ENCODE measurements at places on chromosomes 1 and 21.

DNA sequence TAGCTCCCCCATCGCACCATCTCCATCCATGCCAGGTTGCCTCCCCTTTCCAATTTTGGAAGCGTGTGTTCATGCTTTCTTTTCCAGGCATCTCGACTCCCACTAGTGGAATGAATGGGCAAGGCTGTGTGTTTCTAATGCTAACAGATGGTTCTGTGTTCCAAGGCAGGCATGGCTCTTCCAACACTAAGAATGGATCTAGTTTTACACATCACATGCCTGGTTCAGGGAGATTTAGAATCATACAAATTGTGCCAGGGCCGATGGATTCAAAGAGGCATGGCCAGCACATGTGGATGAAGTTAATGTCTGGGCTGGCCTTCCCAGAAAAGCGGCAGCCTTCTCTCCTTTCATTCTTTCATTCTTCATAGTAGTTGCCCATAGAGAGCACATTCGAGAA lies 438.7 kb downstream of the PRDM2 start:
- DNase-seq: no peak

- no peak for DNase-seq
Measured at GRCh38 chr1:245549996-245550719, 395.4 kb downstream of the KIF26B start.

GRCh38 chr1:194215448-194215847 lies 1029.0 kb upstream of the B3GALT2 start:
- no peak for DNase-seq

- peak; percentile 10 for DNase-seq
Measured at GRCh38 chr1:219573960-219574359, 38.9 kb downstream of the ZC3H11B start.

GRCh38 chr1:22920734-22921451 lies 51.8 kb downstream of the LACTBL1 start:
- DNase-seq: no peak

DNA sequence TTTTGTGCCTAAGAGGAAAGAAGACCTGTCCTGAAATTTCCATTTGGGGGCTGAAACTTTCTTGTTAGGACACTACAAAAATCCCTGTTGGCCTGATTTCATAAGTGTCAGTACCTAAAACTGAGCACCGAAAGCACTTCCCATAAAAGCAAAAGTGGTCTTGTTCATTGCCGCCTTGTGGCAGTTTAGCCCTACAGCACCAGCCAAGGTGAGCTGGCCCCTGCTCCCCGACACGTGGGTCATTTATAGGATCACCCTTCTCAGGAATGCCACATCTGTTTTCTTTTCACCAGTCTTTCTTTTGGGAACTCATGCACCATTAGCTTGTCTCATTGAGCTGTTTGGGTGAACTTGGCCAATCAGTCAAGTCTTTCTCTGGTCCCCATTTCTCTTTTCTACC lies 155.8 kb upstream of the KAZN start:
- no peak for DNase-seq

DNA sequence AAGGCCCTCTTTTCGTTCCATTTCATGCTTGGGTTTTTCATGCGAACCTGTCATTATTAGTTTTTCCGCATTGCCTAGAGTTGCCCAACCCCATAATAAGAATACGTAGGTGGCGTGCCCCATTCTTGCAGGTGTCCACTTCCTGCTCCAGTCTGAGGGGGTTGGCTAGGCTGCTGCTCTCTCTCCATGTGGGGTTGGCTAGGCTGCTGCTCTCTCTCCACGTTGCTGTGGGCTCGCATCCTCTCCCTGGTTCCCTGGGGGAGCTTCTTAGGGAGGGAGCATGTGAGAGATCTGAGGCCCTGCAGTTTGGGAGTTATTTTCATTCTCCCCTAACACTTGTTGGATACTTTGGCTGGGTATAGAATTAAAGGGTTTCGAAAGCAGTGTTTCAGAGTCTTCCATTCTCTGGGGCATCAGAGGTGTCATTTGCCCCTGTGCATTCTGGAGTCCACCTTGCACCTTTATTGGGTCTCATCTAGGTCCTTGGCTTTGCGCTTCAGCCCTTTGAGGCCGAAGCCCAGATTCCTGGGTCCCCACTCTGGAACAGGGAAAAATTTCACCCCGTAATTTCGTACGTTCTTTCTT lies 8.6 kb downstream of the C1orf35 start:
- DNase-seq: no peak

DNA sequence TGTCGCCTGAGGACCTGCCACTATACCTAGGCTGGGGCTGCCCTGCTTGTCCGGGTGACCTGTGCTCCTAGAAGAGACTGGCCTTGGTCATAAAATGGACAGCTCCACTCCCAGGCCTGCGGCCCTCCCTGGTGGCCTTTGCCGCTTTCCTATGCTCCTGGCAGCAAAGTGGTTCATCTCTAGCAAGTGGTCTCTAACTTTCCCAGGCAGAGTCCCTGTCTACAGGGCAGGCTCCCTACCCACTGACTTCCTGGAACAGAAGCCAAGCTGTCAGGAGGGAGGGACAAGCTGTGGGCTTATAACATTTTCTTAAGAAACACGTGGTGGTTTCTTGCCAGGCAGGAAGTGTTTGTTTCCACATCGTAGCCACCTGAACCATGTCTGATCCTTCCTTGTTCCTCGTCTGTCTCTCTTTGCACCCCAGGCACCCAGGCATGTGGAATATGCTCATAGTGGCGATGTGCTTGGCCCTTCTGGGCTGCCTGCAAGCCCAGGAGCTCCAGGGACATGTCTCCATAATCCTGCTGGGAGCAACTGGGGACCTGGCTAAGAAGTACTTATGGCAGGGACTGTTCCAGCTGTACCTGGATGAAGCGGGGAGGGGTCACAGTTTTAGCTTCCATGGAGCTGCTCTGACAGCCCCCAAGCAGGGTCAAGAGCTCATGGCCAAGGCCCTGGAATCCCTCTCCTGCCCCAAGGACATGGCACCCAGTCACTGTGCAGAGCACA lies 10.1 kb downstream of the H6PD start:
- DNase-seq: no peak

DNA sequence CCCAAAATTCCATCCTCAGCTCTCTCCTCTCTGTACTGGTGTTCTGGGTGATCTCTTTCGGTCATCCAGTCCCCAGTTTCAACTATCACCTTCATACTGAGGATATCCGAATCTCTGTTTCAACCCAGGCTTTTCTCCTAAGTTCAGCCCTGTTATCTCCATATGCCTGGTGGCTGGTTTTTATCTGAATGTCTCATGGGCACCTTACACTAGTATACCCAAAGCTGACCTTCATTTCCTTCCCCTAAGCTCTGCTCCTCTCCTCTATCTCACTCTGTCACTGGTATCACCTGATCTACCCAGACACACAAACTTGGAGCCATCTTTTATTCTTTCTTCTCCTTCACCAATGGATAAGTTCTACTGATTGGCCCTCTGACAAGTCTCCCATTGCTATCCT lies 53.0 kb downstream of the LRRC71 start:
- DNase-seq: no peak

DNA sequence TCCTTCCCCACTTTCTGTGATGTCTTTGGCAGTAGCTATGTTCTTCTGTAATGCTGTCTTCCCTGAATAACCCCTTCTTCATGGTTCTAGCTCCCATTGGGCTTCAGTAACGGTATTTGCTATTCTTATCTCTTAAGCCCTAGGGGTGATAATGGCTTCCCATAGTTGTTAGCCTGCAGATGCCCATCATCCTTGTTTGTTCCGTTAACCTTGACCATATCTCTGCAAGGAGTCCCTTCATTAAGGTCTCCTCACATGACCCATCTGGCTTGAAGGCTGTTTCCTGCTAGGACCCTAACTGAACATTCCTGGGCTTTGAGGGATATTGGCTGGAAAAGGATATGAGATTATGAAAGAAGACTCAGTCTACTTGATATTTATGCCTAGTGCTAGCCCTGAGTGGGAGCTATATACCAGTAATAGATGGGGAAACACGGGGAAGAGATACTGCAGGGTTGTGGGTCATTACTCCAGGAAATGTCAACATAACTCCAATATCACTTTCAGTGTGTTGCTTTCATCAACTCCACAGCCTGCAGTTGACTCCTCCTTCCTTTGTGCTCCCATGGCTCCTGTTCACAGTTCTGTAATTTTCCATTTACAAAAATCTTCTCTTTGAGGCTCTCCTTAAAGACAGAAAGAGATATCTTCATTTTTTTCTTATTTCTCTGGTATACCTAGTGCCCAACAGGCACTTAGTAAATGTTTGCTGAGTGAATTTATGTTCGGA lies 2.5 kb downstream of the MR1 start:
- no peak for DNase-seq

- no peak for DNase-seq
Measured at GRCh38 chr1:20903437-20903836, 116.3 kb upstream of the HP1BP3 start.

GRCh38 chr1:91120936-91121335 lies 99.1 kb upstream of the ZNF644 start:
- no peak for DNase-seq

- DNase-seq: no peak
Measured at GRCh38 chr1:186272486-186272885, 102.6 kb downstream of the TPR start.

DNA sequence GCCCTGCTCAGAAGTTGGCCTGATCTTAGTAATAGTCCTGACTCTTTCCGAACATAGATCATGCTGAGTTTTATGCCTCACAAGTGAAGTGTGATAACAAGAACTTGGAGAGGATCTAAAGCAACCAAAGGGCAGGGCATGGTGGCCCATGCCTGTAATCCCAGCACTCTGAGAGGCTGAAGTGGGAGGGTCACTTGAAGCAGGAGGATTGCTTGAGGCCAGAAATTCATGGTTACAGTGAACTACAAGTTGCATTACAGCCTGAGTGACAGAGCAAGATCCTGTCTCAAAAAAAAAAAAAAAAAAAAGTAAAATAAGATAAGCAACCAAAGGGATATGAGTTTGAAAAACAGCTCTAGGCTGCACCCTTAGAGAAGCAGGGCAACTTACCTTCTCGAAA lies 18.5 kb upstream of the BCL9 start:
- DNase-seq: no peak

GRCh38 chr1:81540216-81540615 lies 260.5 kb upstream of the ADGRL2 start:
- DNase-seq: no peak

All from GM12864 (cell line).